ENCODE measurements at places on chromosomes 12 and 14. TPM values are rescaled to one million over a fixed set of nuclear protein-coding genes. Genes with fewer than 3 reads are reported as not detected.

The MYF5 gene
- total RNA-seq = not detected

The CABP1 gene
- total RNA-seq = 1.5 TPM

The IL31 gene
- total RNA-seq = not detected

The INTS13 gene
- 19.4 TPM for total RNA-seq

The SAMD4A gene
- 9.1 TPM for total RNA-seq

The TTLL5 gene
- 25.6 TPM for total RNA-seq

The KRT80 gene
- total RNA-seq = under 0.01 TPM

The ACSM4 gene
- not detected for total RNA-seq

The OR4M1 gene
- not detected for total RNA-seq

The TMEM52B gene
- total RNA-seq = 0.25 TPM

The SLCO1B1 gene
- total RNA-seq = not detected

The GPR132 gene
- total RNA-seq = 0.74 TPM

The CLEC7A gene
- total RNA-seq = 0.74 TPM

The BEST3 gene
- total RNA-seq = 0.25 TPM

The ADSS1 gene
- total RNA-seq = 2.0 TPM

The ESR2 gene
- total RNA-seq = 0.98 TPM

The RNASE3 gene
- total RNA-seq = not detected

The ZDHHC22 gene
- 9.8 TPM for total RNA-seq

The ABCD2 gene
- 13.3 TPM for total RNA-seq
